ENCODE measurements at places on chromosomes 2 and 18.

GRCh38 chr2:9385841-9386240 lies 37.5 kb downstream of the ITGB1BP1 start:
- no peak for DNase-seq

DNA sequence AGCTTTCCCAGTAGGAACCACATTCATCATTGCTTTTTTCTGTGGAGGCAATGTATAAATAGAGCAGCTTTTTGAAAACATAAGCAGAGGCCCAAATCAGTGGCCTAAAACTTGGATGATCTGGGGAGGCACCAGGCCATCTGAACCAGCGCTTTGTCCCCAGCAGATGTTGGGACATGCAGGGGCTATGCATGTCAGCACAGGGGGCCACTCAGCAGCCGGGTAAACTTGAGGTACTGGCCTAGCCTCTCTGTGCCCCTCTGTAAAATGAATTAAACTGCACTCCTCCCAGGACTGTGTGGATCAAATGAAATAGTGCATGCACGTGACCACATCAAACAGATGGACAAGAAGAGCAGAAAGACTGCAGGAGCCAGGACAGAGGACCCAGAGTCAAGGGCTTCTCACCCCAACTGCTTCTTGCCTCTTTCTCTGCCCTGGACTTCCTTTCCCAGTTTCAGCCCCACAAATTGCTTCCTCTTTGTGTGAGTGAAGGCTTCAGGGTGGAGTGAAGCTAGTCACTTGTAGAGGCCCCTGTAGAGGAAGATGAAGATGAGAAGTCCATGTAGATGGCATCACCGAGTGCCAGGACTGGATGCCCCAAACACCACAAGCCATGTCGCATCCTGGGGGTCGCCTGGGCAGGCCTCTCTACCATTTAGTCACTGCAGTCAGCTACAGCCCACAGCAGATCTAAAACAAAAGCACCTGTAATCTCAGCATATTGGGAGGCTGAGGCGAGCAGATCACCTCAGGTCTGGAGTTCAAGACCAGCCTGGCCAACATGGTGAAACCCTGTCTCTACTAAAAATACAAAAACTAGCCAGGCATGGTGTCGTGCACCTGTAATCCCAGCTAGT lies 53.2 kb downstream of the IMPA2 start:
- no peak for DNase-seq

DNA sequence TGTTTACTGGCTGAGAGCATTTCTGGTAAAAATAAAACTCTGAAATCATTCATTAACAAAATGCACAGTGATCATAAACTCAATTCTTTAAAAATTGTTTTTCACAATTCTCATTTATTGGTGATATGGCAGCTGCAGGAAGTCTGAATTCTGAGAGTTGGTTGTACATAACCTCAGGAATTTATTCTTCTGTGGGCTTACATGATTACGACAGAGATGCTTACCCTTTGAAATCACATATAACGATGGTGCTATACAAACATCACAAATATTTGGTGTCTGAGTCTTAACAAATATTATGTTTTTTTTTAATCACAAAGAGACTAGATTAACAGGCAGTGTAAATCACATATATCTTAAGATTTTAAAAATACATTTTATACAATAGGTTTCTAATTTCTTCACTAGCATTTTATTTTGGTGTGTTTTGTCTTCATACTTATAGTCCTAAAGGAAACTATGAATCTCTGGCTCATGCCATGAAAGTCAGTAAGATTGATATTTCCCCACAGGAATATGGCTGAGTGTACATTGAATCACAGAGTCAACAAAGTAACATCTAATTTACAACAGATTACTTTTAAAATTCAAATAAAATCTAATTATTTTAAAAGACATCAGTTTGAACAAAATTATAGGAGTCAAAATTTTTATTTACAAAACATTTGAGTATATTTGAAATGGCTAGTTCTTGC lies 318.8 kb upstream of the THUMPD2 start:
- DNase-seq = no peak

- DNase-seq = no peak
Observed at GRCh38 chr18:69817335-69817940, 130.2 kb downstream of the CD226 start.

GRCh38 chr18:32372381-32373061 lies 98.2 kb downstream of the GAREM1 start:
- DNase-seq = peak; percentile 39

- DNase-seq = no peak
Observed at GRCh38 chr18:47830772-47831171, 99.7 kb downstream of the SMAD2 start.

DNA sequence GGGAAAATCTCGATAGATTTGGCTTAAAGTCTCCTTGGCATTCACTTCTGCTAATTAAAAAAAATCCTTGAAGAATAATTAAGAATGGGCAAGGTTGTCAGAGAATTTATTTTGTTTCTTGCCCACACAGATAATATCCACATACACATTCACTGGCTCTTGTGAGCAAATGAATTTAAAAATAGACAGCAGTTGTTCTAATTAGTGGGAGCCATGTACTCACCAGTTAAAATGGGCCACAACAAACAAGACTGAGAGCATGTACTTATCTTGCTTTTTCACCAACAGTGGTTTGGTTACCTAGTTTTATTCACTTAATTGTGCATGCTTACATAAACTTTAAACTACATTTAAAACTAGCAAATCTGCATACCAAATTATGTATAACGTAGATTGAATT lies 53.5 kb downstream of the TMEM182 start:
- DNase-seq = no peak

DNA sequence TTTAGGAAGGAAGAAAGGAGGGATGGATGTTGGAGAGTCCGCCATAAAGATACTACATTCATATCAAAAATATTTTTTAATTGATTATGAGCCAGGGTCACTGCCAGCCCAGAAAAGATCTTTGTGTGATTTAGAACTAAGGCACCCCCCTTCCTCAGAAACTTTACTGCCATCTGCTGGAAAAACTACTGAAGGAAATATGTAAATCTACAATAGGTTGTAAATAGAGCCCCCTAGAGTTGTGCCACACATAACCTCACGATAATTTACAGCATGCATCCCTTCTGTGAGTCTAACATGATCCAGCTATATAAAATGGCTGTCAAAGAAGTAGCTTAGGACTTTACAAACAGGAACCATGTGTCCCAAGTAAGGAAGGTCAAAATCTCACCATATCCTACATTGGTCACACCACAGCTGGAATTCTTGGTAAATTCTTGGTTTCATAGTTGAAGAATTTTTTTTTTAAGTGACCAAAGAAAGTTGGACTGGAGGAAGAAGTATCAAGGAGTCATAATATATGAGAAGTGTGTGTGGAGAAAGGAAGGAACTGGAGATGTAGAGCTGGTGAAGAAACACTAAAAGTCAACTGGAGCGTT lies 152.5 kb downstream of the CYP26B1 start:
- DNase-seq = no peak

GRCh38 chr2:239001794-239002193 lies 153.9 kb downstream of the TWIST2 start:
- DNase-seq = no peak

DNA sequence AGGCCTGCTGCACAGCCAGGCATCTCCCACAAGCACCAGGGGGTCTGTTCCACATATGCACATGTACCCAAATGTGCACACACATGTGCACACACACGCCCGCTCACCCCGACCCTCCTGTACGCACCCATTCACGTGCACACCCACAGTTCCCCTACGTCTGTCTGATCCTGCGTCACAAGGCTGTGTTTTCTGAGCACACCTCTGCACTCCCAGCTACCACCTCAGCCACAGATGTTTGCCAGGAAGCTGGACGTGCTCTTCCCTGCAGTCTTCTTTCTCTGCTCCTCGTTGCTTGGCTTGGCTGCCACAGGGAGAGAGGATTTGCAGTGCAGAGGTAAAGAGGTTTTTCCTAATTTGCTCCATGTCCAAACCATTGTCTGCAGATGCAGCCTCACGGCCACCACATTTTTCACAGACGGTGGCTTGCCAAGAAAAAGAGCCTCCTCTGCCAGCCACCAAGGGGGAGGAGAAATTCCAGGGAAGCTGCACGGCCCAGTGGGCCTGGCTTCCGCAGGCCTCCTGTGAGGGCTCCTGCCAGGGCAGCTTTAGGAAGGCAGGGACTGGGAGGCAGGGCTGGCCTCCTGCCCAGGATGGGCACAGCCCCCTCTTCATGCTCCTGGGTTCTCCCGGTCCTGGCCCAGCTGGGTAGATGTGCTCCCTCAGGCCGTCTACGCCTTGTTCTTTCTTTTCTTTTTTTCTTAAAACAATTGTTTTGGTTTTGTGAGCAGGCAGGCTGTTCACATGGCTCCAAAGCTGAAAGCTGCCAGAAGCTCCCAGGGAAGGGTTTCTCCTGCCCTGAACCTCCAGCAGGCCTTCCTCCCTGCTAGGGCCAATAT lies 29.3 kb upstream of the HS6ST1 start:
- DNase-seq = no peak

DNA sequence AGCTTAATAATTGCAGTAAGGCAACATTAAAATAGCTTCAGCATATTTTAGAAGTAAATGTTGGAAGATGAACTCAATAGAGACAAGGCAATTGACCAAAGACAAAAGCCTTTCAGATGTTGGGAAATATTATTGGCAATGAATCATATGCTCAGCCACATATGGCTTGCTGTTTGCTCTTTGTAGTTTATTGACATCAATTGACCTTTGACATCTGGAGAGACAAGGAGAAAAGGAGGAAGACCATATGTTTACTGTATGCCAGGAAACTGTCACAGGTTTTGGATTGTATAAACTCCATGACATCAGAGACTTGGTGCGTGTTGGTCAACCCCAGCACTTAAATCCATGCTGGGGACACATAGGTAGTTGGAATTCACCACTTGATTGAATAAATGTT lies 60.6 kb upstream of the SLC16A14 start:
- DNase-seq = no peak

GRCh38 chr18:48352051-48352755 lies 57.0 kb downstream of the ZBTB7C start:
- no peak for DNase-seq

DNA sequence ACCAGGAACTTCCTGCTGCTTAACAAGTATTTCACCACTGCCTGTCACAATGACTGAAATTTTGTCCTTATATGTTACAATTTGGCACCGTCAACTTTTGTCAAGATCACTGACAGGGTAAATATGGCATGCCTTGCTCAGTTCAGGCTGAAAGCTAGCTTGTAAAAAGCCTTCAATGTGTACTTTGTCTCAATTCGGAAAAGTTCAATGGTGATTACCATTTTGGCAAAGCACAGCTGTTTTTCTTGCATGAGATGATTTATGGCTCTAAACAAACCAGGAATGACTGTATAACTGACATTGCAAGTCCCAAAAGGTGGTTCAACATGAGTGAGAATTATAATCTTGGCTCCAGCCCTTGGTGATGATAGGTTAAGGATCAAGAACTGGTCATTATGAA lies 1255.2 kb downstream of the CNTNAP5 start:
- no peak for DNase-seq

DNA sequence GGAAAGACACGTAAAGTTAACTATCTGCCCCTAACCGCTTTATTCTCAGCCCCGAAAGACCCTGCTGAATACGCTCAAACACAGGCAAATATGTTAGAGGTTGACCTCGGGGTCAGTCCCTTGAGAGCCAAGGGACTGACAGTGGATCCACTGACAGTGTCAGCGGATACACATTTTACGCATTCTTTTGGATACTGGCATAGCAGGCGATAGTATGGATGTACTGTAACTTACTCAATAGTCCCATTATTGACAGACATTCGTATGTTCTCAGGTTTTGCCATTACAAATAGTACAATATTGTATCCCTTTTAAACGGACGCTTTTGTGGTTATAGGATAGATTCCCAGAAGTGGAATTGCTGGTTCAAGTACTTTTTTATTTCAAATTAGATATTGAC lies 13.4 kb downstream of the ATP6V1B1 start:
- DNase-seq = no peak

DNA sequence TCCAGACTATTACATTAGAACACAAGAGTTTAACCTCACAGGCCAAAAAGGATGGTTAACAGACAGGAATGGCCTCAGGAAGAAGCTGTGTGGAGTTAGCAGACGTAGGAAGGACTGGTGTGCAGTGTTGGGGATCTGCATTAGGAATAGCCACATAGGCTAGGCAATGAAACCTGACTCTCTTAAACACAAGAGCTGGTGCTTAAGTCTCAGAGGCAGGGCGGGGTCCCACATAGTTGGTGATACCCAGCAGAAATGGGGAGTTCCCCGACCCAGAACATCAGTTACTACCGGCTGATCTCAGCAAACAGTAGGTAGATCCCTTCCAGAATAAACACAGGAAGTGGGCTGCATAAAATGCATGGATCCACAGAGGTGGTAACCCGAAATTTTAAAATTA lies 64.1 kb downstream of the CCDC93 start:
- DNase-seq = no peak

- no peak for DNase-seq
Observed at GRCh38 chr18:79936641-79937040, 14.8 kb downstream of the SLC66A2 start.

- DNase-seq = no peak
Observed at GRCh38 chr2:120566331-120567035, 169.2 kb upstream of the GLI2 start.

GRCh38 chr18:32366586-32367538 lies 103.8 kb downstream of the GAREM1 start:
- DNase-seq = no peak

DNA sequence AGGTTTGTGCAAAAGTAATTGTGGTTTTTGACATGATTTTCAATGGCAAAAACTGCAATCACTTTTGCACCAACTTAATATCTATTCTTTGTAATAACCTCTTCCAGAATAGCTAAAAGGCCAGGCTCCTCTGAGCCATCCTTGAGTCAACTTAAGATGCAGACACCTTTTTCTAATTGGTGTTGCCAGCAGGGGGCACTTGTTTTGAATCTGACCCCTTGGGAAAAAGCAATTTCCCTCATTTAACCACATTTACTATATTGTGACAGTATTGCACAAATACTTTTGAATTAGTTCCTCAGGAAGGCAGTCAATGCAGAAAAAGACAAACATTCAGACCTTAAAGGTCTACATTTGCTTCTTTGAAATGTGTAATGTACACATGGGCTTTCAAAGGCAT lies 78.6 kb upstream of the GALNT5 start:
- no peak for DNase-seq

- DNase-seq = no peak
Observed at GRCh38 chr2:52895726-52896340, 871.8 kb upstream of the CHAC2 start.

DNA sequence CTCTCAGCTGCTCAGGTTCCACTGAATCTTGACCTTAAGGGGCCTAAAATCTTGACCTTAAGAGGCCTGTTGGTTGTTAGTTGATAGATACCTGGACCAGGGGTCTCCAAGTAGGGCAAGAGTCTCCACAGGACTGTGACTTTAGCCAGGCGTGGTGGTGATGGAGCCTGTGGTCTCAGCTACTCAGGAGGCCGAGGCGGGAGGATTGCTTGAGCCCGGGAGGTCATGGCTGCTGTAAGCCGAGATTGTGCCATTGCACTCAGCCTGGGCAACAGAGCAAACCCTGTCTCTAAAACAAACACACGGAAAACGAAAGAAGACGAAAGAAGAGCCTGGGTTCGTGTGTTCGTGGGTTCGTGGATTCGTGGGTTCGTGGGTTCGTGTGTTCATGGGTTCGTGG lies 120.2 kb upstream of the CTDP1 start:
- DNase-seq = no peak

GRCh38 chr2:152189622-152190495 lies 14.3 kb upstream of the STAM2 start:
- DNase-seq = peak; percentile 13

Measured in NCI-H1436 treated with DMSO at 0.1 percent for 48 hours (cell line).